ENCODE measurements at places on chromosomes 3 and 15.

GRCh38 chr15:41982133-41982930 is 10.0 kb upstream of the EHD4 start:
- no peak for DNase-seq

GRCh38 chr3:186788482-186789370 is 5.3 kb downstream of the EIF4A2 start:
- no peak for DNase-seq

DNA sequence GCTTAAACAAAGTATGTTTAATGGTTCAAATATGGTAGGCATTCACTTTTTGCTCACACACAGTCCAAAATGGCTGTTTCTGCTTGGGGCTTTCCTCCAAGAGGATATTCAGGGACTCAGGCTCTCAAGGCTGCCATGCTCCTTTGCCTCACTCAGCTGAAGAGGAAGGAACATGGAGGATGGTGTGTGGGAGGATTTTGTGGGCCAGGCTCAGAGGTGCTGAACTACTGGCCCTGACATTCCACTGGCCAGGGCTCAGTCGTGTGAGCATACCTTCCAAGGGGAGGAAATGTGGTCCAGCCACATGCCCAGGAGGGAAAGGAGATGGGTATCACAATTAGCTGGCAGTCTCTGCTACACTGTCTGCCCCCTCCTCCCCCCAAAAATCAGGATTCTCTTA is 8.7 kb downstream of the PXYLP1 start:
- DNase-seq, result no peak

GRCh38 chr3:45529697-45530096 is 64.9 kb upstream of the LIMD1 start:
- DNase-seq, result no peak

GRCh38 chr3:141373768-141374526 is 5.6 kb downstream of the ZBTB38 start:
- DNase-seq, result no peak

- DNase-seq, result no peak
Observed at GRCh38 chr3:128190501-128190900, 37.2 kb downstream of the EEFSEC start.

Data from Calu3 (cell line).